ENCODE measurements at places on chromosomes 6 and 20.

DNA sequence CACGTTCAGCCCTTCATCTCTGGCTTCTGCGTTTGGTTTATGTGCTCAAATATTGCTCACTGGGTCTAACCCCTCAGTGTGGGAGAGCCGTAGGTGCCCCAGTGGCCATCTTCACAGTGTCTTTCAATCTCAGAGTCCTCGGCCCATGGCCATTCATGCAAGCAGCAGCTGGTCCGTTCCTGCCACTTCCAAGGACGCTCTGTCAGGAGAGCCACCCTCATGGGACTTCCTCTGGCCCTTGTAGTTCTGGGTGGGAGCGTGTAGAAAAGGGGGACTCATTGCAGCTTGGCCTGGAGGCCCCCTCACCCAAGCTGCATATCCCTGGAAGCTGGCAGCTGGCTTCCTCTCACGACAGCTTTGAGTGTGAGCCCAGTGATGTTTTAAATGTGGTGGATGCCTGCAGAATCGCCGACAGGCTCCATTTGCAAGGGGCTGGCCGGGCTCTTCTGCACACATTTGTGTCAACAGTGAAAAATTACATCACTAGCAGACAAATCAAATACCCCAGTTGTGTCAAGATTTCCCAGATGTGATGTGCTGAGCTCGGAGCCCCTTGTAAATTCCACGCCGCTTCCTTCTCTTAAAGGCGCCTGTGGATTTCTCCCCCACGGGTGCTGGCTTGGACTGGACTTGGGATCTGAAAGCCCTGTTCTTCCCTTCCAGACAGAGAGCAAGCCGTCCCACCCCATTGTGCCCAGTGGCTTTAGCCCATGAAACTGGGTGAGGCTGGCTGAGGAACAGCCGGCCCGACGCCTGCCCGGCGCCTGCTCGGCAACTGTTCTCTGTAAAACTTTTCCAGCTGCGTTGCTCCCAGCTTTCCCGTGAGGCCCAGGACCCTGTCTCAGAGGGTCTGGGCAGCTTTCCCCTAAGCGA is 360.1 kb downstream of the TAF4 start:
- DNase-seq = no peak

- no peak for DNase-seq
Measured at GRCh38 chr6:29483186-29483585, 4.6 kb downstream of the MAS1L start.

DNA sequence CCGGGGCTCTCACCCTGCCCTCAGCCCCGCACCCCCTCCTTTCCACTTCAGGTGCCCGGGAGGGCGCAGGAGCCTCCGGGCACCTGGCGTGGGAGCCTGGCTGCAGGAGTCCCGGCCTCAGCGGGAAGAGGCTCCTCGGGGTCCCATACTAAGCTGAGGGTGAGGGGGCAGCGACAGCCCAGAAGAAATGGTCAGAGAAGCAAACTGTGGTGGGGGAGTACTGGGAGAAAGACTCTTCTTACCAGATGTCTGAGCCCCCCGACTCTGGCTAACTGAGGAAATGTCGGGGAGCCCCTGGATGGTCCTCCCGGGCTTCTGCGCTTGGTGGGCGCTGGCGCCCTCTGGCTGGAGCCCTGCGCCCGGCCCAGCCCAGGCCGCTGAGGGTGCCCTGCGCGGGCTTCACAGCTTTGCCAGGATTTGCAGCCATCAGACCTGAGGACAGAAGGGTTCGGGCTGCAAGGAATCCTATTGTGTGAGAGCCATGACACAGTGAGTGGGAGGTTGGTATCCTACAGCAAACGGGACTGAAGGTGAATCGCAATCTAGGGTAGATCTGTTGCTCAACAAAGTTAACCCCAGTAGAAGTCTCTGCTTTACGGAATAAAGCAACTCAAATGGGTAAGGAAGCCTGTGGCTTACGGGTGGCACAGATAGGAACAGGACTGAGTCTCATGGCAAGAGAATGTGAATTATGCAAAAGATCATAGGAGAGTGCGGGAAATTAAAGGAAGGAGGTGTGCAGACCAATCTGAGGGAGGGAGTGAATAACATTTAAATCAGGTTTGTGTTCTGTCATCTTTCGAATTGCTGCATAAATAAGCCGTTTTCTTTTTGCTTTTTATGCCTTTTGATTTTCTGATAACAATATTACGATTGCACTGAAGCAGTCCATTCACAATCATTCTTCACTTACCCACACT is 639 bp upstream of the RCAN2 start:
- peak; percentile 81 for DNase-seq

- no peak for DNase-seq
Measured at GRCh38 chr6:154805288-154805911, 72.2 kb downstream of the SCAF8 start.

DNA sequence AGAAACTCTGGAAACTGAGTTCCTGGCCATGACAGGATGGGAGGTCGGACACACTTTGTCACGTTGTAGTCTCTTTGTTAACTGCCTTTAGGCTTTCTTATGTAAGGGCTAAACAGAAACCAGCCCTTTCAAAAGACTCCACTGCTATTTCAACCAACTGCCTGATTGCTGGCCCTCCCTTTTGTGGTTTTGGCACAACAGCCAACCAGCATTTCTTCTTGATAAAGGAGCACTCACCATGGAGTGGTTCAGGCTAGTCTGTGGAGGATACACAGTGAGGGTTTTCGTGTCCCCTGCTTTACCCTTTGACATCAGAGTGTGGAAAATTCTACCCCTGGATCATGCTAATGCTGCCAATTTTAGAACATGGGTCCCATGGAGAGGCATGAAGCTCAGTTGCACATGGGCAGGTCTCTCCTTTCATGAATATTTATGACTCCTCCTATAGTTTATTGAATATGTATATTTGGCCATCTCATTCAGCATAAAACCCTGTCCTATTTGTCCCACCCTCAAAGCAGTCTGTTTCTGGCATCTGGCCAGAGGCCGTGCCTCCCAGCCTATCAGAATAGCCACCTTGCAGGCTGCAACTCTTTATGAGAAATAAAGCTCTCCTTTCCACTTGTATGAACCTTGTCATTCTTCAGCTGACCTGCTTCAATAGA is 148.3 kb downstream of the HS3ST5 start:
- DNase-seq = no peak

DNA sequence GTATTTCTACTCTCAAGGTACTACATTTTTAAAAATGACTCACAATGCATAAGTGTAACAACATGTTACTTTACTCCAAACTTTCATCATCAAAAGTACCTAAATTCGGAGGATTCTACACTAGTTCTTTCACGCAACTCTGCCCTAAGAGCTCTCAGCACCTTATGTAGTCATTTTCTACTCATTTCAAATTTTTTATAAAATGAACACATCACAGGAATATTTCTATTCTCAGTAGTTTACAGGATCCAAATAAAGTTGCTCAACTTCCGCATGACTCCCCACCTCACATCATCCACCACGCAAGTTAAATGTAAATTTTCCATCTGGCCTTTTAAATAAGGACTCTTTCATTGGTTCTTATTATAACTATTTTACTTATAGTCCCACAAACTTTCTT is 344.9 kb upstream of the MANEA start:
- no peak for DNase-seq

- no peak for DNase-seq
Measured at GRCh38 chr6:15038013-15038791, 207.7 kb upstream of the JARID2 start.

GRCh38 chr20:39983183-39983582 is 705.9 kb downstream of the MAFB start:
- no peak for DNase-seq

GRCh38 chr6:104201557-104201956 is 658.2 kb downstream of the HACE1 start:
- no peak for DNase-seq

DNA sequence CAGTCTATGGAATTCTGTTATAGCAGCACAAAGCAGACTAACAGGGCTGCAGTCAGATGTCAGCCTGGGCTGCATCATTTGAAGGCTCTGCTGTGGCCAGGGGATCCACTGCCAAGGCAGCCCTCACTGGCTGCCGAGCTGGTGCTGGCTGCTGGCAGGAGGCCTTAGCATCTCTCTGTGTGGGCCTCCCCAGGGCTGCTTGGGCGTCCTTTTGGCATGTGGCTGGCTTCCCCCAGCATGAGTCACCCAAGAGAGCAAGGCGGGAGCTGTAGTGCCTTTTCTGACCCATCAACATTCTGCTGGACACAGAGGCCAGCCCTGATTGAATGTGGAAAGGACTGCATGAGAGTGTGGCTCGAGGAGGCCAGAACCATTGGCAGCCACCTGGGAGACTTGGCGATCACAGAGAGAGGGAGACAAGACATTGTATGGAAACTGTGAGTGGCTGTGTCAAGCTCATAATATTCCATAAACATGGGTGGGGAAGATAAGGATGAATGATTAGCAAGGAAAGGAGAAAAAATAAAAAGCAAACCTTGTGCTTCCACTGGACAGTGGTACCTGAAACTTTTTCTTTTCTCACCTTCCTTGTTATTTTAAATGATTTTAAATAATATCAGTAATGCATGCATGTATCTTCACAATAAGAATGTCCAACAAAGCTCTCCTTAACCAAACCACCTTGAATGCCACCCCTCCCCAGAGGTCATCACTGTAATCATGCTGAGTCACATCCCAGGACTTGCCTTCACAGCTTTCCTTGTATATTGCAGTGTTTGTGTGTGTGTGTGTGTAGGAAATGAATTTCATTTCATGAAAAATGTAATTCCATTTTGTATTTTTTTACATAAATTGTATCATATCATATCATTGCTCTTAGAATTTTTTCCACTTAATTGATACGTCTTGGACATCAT is 55.0 kb upstream of the VSX1 start:
- no peak for DNase-seq

DNA sequence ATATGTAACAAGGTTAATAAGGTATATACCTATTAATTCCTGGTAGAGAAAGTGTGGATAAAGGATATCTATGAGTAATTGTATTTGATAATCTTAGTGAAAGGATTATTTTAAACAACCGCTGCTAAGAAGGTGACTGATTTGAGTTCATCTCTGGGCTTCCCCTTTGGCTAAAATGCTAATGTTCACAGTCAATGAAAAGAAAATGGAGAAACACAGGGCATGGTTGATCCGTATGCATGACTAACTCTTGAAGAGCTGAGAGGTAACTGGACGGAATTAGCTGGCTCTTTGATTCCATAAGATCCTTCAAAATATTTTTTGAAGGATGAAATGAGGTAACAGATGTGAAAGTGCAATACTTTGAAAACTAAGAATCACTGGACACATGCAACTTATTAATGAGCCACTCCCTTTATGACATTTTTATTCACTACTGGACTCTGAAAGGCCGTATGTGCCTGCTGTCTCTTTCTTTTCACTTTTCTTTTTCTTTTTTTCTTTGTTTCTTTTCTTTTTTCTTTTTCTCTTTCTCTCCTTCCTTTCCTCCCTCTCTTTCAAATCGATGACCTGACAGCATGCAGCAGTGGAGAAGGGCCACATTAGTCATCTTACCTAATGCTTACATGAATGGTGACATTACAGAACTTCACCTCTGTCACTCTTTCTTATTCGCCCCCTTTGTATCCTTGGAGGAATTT is 464.6 kb downstream of the CDKAL1 start:
- no peak for DNase-seq

DNA sequence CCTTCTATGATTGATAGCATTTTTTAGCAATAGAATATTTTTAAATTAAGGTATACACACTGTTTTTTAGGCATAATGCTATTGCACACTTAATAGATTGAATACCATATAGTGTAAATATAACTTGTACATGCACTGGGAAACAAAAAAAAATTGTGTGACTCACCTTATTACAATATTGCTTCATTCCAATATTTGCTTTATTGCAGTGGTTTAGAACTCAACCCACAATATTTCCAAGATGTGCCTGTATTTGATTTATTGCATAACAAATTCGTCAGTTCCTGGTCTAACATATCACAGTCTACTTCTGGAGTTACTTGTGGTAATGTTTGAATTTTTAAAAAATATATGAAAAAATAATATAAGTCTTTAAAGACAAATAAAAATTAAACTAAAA is 41.9 kb upstream of the DEFB112 start:
- DNase-seq = no peak
